Pericardium fibroblast (primary cell): ENCODE measurements at places on chromosomes 1 and 21. TPM values are rescaled to one million over a fixed set of nuclear protein-coding genes. Genes with fewer than 3 reads are reported as not detected.

Gene IL12RB2
- not detected in 2 replicates for total RNA-seq

Gene PCP4L1
- not detected in 2 replicates for total RNA-seq

Gene IL6R
- 3.9 and 9.3 TPM in 2 replicates for total RNA-seq

Gene MYOC
- total RNA-seq: 0.82 TPM in 1 of 2 replicates, not detected in the other

Gene RNF186
- not detected in 2 replicates for total RNA-seq

Gene TMEM269
- total RNA-seq: under 0.01 TPM in 1 of 2 replicates, not detected in the other
